ENCODE measurements at places on chromosomes 4 and X.
A peak's percentile ranks its signal among the peaks of the same experiment; 100 is the strongest.

DNA sequence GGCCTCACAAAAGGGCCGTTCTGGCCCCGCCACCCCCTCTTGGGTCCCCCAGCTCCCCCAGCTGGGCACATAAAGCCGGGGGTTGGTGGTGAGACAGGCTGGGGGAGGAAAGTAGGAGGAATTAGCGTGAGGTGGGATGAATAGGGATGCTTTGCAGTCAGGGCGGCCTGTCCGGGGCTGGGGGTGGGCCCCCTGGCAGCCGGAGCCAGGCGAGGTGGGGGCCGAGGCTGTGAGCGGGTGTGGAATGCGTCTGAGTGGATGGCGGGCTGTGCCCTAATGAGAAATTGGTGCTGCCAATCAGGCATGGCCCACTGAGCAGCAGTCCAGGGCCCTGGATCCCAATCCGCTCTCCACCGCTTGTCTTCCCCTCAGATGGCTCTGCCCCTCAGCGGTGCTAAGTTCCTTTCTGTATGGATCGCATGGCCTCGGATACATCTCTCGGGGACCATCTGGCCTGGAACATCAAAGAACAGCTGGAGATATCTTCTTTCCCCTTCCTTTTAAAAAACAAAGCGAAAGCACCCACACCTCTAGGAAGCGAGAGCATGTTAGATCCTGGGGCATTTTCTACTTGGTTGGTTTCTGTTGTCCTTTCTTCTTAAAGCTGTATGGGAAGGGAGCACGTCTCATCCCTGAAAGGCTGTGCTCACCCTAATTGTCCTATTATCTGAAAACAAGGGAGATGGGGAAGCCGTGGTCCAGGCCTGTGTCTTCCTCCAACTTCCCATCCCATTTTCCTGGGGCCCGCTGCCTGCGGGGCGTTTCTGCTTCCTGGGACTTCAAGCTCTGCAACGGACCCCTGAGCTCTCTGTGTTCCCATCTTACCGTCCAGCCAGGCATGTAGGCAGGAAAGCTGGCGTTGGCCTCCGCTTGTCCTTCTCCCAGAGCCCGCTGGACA lies 106.9 kb downstream of the SORCS2 start:
- no peak for DNase-seq

DNA sequence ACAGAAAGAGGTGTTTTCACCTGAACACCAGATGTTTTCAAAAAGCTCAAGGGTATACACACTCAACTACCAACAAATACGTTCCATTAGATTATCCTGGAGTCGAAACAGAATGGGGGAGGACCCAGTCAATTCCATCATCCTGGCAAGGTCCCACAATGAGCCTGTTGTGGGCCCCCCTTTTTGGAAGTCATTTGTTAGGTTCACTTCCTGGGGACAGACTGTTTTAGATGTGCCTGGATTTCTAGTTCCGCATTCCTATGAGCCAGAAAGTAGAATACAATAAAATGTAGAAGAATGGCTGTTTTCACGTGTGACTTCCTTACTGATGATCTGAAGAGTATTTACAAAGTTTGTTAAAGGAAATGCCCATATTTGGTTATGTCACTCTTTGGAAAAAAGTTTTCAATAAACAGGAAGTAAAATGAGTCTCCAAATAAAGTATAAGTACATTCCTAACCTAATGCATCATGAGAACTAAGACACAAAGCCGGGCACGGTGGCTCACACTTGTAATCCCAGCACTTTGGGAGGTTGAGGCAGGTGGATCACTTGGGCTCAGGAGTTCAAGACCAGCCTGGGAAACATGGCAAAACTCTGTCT lies 192.5 kb downstream of the MAML3 start:
- DNase-seq = peak; percentile 7

- DNase-seq = peak; percentile 46
Measured at GRCh38 chr4:111652236-111652635, 493.0 kb upstream of the FAM241A start.

GRCh38 chr4:109294006-109294405 lies 8.5 kb downstream of the COL25A1 start:
- peak; percentile 20 for DNase-seq

- DNase-seq = peak; percentile 49
Measured at GRCh38 chr4:113540859-113541258, 220.7 kb downstream of the CAMK2D start.

GRCh38 chrX:68568136-68568535 lies 69.3 kb downstream of the YIPF6 start:
- no peak for DNase-seq

GRCh38 chr4:159871141-159871540 lies 768.3 kb downstream of the RAPGEF2 start:
- DNase-seq = no peak

DNA sequence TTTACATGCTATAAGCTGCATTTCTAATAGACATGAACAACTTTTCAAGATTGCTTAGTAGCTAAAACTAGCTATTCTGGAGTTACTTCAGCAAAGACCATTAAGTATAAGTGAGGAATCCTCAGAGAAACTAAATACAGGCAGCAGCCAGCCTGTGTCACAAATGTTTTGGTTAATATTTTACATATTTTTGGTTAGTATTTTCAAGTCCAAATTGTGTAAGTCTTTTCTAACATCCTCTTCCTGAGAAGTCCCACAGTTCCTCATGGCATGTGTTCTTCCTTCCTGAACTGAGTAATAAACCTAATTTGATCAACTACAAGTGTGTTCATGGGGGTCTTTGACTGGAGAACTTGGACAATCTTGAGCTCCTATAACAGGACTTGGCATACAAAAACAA lies 42.4 kb upstream of the MCF2 start:
- peak; percentile 51 for DNase-seq

DNA sequence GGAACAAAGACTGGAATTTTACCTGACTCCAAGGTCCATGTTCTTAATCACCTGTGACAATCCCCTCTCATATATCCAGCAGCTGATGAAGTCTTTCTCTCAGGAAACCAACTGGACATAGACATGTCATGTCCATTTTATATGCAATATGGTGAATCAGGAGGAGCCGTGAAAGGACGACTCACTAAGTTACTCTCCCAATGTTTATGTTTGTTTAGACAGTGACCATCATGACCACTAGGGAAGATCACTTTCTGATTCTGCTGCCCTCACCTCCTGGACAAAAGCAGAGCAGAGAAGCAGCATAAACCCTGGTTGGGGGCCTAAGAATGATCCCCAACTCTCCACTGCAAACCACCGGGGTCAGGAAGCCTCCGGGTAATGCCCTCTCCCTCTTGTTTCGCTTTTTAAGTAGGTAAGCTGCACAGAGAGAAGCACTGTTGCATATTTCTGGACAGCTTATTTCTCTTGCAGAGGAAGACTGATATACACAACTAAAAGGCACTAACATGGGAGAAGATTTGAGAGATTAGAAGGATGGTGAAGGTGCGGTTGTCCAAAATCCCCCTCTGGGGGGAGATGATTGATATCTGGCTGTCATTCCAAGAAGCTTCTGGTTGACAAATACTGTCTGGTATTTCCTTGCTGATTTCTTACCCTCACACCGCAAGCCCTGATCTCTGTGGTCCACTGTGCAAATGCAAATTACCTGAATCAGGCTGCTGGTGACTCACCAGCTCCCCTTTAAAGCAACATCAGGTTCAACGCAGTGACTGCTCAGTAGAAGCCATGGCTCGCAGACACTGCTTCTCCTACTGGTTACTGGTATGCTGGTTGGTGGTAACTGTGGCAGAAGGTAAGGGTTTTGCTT lies at the start of gene ODAPH:
Gene ODAPH, plus strand, starts transcription at position 773 of the 871 bp plus-strand sequence. Its CDS starts 17 bp downstream, at position 790.
- DNase-seq = peak; percentile 36

GRCh38 chr4:25350561-25350960 lies 26.5 kb upstream of the ANAPC4 start:
- DNase-seq = peak; percentile 81

DNA sequence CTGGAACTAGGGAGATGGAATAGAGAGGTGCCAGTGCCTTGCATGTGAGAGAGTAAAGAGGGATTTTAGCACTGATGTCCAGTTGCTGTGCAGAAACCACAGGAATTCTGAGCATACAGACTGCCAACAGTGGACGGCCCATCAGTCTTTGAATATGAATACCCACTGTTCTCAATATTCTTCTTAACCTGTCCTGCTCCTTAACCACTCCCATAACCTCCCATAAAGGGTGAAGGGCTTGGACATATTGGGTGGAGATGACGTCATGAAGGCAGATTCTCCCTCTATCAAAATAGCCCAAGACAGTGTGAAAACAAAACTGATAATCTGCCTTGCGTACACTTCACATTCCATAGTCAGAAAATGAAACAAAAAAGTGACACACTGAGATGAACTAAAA lies 1313.7 kb upstream of the PABPC4L start:
- DNase-seq = peak; percentile 19

GRCh38 chr4:41844327-41844726 lies 90.9 kb upstream of the TMEM33 start:
- DNase-seq = no peak

DNA sequence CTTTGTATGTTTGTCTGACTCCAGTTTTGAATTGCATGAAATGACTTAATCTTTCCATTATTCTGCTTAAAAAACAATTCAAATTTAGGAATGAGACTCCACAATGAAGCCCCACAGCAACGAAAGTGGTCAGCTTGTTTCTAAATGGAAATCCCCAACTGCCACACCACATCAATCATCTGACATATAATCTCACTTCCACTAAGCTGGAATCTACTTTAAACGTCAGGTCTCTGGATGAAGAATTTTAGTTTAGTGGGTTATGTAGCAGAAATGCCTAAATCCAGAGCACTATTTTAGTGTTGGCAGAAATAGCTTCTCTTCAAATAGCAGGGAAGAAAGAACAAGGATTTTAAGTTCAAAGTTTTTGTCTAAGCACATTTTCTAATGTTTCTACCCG lies 1.7 kb upstream of the BMP2K start:
- DNase-seq = no peak

DNA sequence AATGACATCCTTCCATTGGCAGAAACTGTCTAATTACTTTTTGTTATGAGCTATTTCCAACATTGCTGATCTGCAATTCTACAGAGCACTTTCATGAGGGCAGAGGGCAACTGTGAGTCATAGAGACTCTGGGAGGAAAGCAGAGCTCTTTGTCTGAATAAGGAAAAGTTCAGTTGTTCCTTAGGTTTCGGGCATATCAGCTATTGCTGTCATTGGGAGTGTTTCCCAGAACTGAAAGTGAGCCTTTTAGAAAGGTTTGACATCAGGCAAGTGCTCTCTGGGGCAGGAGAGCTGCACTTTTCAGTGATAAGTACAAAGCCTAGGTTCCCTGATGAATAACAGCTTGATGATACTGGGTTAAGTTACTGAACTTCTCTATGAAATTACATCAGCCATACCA lies 119.2 kb upstream of the EDNRA start:
- DNase-seq = peak; percentile 95
